Uterus (tissue), 4 donors: ENCODE measurements at places on chromosomes 7 and 10. TPM values are rescaled to one million over a fixed set of nuclear protein-coding genes. Genes with fewer than 3 reads are reported as not detected.

AMPH gene
- 11.4 TPM for total RNA-seq

SKIDA1 gene
- not detected for total RNA-seq

PTF1A gene
- 0.90 TPM for total RNA-seq

SAP25 gene
- total RNA-seq: 6.0 TPM
